Uterus (tissue), 4 donors: ENCODE measurements at places on chromosomes 4 and X. TPM values are rescaled to one million over a fixed set of nuclear protein-coding genes. Genes with fewer than 3 reads are reported as not detected.
A peak's percentile ranks its signal among the peaks of the same experiment; 100 is the strongest.

DNA sequence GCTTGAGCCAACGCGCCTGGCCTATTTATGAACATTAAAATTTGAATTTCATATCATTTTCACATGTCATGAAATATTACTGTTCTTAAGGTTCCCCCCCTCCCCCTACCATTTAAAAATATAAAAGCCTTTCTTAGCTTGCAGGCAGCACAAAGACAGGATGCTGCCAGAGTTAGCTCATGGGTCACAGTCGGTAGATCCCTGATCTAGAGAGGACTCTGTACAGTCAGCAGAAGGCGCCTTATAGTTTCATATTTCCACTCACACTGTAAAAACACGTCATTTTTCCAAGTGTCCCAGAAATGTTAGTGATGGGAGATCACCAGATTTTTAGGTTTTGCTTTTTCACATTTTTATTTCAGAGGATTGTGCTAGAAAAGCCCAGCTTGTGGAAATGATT is 12.2 kb downstream of the NOCT start:
- H3K4me1 ChIP-seq: no peaks in the 10 kb centered on the region
- no peaks in the 10 kb centered on the region for H3K27me3 ChIP-seq
- no peak overlapping the region for H3K27ac ChIP-seq
- no peak overlapping the region for H3K4me3 ChIP-seq
- H3K36me3 ChIP-seq: no peaks in the 10 kb centered on the region

ASB5 gene
- total RNA-seq: 0.28 TPM

DNA sequence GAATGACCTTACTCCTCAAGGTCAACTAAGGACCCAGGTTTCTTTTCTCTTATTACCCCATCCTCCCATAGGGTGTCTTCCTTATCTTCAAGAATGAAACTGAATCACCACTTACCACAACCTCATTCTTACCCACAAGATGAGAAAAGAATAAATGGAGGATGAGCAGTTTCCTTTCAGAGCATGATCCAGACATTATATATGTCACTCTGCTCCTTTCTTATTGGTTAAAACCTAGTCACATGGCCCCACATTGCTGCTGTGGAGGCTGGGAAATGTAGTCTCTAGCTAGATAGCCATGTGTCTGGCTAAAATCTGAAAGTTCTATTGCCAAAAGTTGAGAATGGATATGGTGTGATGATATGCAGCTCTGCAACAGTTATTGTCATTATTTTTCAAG is 62.4 kb upstream of the RAI2 start:
- no peaks in the 10 kb centered on the region for H3K27me3 ChIP-seq
- peak overlapping the region; percentile 32 for H3K27ac ChIP-seq
- no peaks in the 10 kb centered on the region for H3K36me3 ChIP-seq
- H3K4me1 ChIP-seq: no peaks in the 10 kb centered on the region
- H3K4me3 ChIP-seq: no peak overlapping the region

CTAG1A gene
- not detected for total RNA-seq

DNA sequence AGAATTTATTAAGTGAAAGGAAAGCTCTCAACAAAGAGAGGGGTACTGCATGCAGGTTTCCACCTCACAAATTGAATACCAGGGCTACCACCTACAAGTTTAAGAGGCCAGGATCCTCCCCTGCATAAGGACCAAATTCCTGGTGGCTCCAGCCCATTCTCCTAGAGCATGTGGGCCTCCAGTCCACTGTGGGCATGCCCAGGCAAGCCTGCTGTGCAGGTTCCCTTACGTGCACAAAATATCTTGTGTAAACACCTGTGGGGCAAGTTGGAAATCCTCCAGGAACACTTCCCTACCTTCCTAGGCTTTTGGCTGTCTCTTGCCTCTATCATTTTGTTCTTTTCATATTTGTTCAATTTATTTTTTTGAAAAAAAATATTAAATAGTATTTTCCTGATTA is 724.3 kb downstream of the ARAP2 start:
- no peaks in the 10 kb centered on the region for H3K4me1 ChIP-seq
- DNase-seq: no peak
- no peak overlapping the region for H3K4me3 ChIP-seq
- no peaks in the 10 kb centered on the region for H3K36me3 ChIP-seq
- H3K27me3 ChIP-seq: no peaks in the 10 kb centered on the region

GRCh38 chr4:72207196-72207595 is 175.4 kb downstream of the NPFFR2 start:
- no peak overlapping the region for H3K4me3 ChIP-seq
- no peaks in the 10 kb centered on the region for H3K4me1 ChIP-seq
- no peak for DNase-seq

TLL1 gene
- total RNA-seq: 16.6 TPM

ETDB gene
- total RNA-seq: not detected

DNA sequence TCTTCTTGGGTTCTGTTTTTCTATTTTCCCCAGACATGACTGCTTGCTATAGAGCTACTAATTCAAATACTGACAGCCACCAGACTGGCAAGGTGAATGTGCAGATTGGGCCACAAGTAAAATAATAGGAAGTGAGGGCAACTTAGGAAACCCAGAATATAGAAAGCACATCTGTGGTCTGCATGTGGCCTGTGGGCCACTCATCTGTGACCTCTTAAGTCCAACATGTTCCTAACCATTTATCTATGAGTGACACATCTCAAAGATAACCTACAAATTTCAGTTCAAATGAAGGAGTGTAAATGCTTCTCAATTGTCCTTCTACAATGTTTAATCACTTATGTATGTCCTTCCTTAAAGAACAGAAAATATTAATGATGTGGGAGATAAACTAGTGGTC is 128.9 kb downstream of the REELD1 start:
- no peak overlapping the region for H3K4me3 ChIP-seq
- no peaks in the 10 kb centered on the region for H3K4me1 ChIP-seq
- no peaks in the 10 kb centered on the region for H3K27me3 ChIP-seq
- H3K27ac ChIP-seq: no peak overlapping the region
- no peaks in the 10 kb centered on the region for H3K36me3 ChIP-seq
- no peak for DNase-seq

GABRQ gene
- 3.4 TPM for total RNA-seq

DNA sequence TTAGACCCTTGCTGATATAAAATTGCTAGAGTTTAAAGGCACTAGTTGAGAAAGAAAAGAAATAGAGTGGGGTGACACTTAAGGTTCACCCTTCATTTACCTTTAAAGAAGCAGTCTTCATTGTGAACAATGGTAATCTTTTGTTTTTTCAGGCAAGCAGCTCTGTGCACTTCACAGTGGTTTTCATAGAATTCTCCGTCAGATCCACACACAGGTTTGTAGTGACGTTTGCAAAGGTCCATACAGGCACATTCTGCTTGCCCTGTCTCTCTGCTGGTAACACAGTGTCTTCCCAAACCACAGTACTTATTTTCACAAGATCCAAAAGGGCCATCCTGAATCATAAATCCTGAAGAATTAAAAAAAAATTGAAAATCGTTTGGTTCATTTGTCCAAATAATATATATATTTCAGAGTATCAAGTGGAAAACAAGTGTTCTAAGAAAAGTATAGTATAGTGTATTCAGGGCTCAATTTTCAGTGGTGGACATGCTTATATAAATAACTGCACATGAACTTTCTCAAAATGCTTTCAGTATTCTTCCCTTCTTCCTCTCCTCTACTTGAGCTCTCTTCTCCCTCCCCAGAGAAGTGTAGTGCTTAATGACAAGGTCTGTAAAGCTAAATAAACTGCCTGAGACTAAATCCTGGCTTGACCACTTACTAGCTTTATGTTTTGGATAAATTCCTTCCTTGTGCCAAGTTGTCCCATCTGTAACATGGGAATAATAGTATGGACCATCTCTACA is 243.3 kb downstream of the FSTL5 start:
- H3K4me3 ChIP-seq: no peak overlapping the region
- DNase-seq: no peak
- H3K27ac ChIP-seq: no peak overlapping the region

- H3K27ac ChIP-seq: peak within 1 kb of the TSS; percentile 95
- no peaks in the 10 kb centered on the region for H3K36me3 ChIP-seq
- H3K4me1 ChIP-seq: no peaks in the 10 kb centered on the region
- H3K27me3 ChIP-seq: no peaks in the 10 kb centered on the region
- peak; percentile 89 for DNase-seq
These were observed at the start of gene VMA21 for GRCh38 chrX:151396825-151397740. Gene VMA21, plus strand, starts transcription at chrX:151397206. Its CDS starts 103 bp downstream, at chrX:151397309.

- no peak for DNase-seq
- no peaks in the 10 kb centered on the region for H3K27me3 ChIP-seq
These were observed 18.7 kb upstream of the ZNF185 start for GRCh38 chrX:152878976-152879755.

GRCh38 chr4:36432586-36432985 is 151.2 kb downstream of the DTHD1 start:
- H3K4me3 ChIP-seq: no peak overlapping the region
- DNase-seq: no peak
- H3K27me3 ChIP-seq: no peaks in the 10 kb centered on the region
- H3K36me3 ChIP-seq: no peaks in the 10 kb centered on the region
- no peak overlapping the region for H3K27ac ChIP-seq
